ENCODE measurements at places on chromosomes 6 and 20. TPM values are rescaled to one million over a fixed set of nuclear protein-coding genes. Genes with fewer than 3 reads are reported as not detected.

DNA sequence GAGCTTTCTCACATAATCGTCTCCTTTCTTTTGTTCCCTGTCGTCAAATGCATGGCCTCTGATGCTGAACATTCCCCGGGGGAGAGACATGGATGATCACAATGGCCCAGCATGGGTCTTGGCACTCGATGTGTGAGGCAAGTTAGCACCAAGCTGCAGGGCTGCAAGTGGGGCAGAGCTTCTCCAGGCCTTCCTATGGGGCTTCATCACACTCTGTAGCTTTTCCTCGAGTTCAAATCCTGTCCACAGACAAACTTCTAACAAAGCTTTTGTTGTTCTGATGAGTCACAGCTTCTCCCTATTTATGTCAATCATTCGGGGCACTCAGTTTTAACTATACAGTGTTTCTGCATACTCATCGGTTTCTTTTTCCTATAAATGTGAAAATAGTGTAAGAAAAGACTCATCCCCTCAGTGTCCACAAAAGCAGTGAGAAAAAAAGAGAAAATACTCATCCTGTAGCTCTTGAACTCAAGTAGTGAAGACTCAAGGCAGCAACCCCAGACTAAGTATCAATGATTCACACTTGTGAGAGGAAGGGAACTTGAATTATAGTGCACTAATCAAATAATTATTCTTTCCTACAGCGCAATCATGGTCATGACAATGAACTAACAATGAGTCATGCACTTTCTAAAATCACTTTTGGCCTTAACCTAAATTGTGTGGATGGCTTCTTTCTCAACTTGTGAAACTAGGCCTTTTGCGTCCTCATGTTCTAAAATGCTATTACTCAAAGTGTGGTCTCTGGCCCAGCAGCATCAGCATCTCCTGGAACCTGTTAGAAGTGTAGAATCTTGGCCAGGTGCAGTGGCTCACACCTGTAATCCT, 68.4 kb upstream of the NOX3 start:
- peak; percentile 51 for DNase-seq
- H3K4me1 ChIP-seq, result peaks cover 18% of the 10 kb centered on the region
- H3K36me3 ChIP-seq, result no peaks in the 10 kb centered on the region
- no peaks in the 10 kb centered on the region for H3K27me3 ChIP-seq
- H3K4me3 ChIP-seq, result no peak overlapping the region

GRCh38 chr6:168834042-168834587, 393.1 kb downstream of the SMOC2 start:
- no peaks in the 10 kb centered on the region for H3K27me3 ChIP-seq
- H3K27ac ChIP-seq, result no peak overlapping the region
- DNase-seq, result no peak
- no peak overlapping the region for H3K4me3 ChIP-seq
- H3K4me1 ChIP-seq, result peaks cover 60% of the 10 kb centered on the region

GRCh38 chr20:10313701-10314100, 95.1 kb downstream of the SNAP25 start:
- no peak overlapping the region for H3K27ac ChIP-seq
- H3K27me3 ChIP-seq, result peaks cover 8% of the 10 kb centered on the region
- peaks cover 16% of the 10 kb centered on the region for H3K36me3 ChIP-seq
- H3K4me1 ChIP-seq, result peaks cover 23% of the 10 kb centered on the region
- no peak overlapping the region for H3K4me3 ChIP-seq
- no peak for DNase-seq

DNA sequence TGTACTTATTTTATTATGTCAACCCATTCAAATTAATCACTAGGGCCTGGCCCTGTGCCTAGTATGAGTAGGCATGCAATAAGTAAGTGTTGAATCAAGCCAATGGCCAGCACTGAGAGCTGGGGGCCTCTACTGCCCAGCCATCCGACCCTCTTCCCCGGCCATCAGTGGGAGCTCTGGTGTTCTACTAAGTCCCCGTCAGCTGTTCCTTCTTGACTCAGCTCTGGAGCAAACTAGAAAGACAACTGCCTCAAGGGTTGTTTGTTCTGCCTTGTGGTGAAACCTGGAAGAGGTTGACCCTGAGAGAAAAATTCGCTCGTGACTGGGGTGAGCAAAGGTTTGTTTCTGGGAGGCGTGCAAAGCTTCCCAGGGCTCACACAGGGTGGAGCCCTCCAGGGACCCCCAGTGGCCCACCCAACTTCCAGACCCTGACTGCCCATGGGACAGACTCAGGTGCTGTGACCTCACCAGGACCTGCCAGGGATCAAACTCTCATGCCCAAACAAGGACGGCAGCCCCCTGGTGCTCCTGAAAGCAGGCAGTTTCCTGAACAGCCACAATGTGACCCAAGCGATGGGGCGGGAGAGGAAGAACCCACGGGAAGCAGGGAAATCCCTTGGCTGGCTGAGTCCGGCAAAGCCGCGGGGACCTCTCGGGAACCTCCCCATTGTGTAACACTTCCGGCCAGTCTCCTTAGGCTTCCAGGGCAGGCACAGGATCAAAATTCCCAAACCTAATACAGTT, 50.4 kb downstream of the BANF2 start:
- peaks cover 64% of the 10 kb centered on the region for H3K4me1 ChIP-seq
- no peak overlapping the region for H3K4me3 ChIP-seq
- H3K36me3 ChIP-seq, result peaks cover 10% of the 10 kb centered on the region
- no peak overlapping the region for H3K27ac ChIP-seq
- H3K27me3 ChIP-seq, result peaks cover 19% of the 10 kb centered on the region

DNA sequence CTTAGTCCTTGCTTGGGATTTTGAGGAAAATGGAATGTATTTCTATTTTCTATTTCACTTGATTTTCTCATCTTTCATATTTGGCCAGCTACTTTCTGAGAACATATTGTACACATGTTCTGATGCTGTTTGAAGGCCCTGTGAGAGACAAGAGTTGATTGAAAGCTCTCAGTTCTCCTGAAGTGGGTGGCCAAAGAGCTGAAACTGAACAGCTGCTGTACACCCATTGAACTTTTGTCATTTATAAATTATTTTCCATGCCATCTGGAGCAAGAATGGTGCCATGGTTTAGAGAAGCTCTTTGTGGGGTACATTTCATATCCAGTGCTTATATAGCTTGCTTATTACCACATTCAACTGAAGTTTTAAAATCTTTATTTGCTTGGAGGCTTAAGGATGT, 298.3 kb downstream of the PRL start:
- DNase-seq, result no peak
- H3K36me3 ChIP-seq, result no peaks in the 10 kb centered on the region
- H3K27ac ChIP-seq, result no peak overlapping the region
- no peaks in the 10 kb centered on the region for H3K27me3 ChIP-seq
- peaks cover 35% of the 10 kb centered on the region for H3K4me1 ChIP-seq

- no peak overlapping the region for H3K4me3 ChIP-seq
- H3K27me3 ChIP-seq, result peaks cover 7% of the 10 kb centered on the region
- H3K4me1 ChIP-seq, result peaks cover 15% of the 10 kb centered on the region
- H3K36me3 ChIP-seq, result no peaks in the 10 kb centered on the region
- H3K27ac ChIP-seq, result no peak overlapping the region
Measured at GRCh38 chr6:14038467-14039437, 78.8 kb upstream of the CD83 start.

Gene WRNIP1
- 36.3 TPM for total RNA-seq

Gene ZNF391
- total RNA-seq, result 9.4 TPM

Gene C6orf58
- not detected for total RNA-seq

Data from WTC11 (cell line).